Daoy (cell line): ENCODE measurements at places on chromosomes 2 and 18. TPM values are rescaled to one million over a fixed set of nuclear protein-coding genes. Genes with fewer than 3 reads are reported as not detected.

The SALL3 gene
- total RNA-seq: 2.8 and 4.1 TPM in 2 replicates

The DCAF17 gene
- 10.7 and 15.4 TPM in 2 replicates for total RNA-seq

The EML6 gene
- total RNA-seq: 1.0 and 2.1 TPM in 2 replicates

The RAB3GAP1 gene
- 33.7 and 39.9 TPM in 2 replicates for total RNA-seq

The CACNB4 gene
- 0.12 and 0.17 TPM in 2 replicates for total RNA-seq

The GPR17 gene
- not detected in 2 replicates for total RNA-seq

The IL1A gene
- total RNA-seq: 26.0 and 29.8 TPM in 2 replicates

The FBXO41 gene
- total RNA-seq: 0.98 and 1.3 TPM in 2 replicates

The IL1RL1 gene
- not detected in 2 replicates for total RNA-seq

The TNFRSF11A gene
- 2.9 and 3.5 TPM in 2 replicates for total RNA-seq

The ARHGAP15 gene
- 0.51 and 1.4 TPM in 2 replicates for total RNA-seq

The VPS4B gene
- total RNA-seq: 36.9 and 42.8 TPM in 2 replicates

The PSMA8 gene
- not detected in 2 replicates for total RNA-seq

The VWC2L gene
- total RNA-seq: not detected in 2 replicates

The KLHL14 gene
- total RNA-seq: 0.34 TPM in 1 of 2 replicates, not detected in the other

The ABCG5 gene
- total RNA-seq: not detected in 2 replicates

The LIMS3 gene
- 0.42 and 0.86 TPM in 2 replicates for total RNA-seq

The SH3RF3 gene
- total RNA-seq: 3.0 and 3.3 TPM in 2 replicates

The FAM117B gene
- 1.4 and 2.1 TPM in 2 replicates for total RNA-seq

The SERPINB4 gene
- total RNA-seq: not detected in 2 replicates

The VWA3B gene
- total RNA-seq: 0.77 TPM in 1 of 2 replicates, not detected in the other

The FNDC4 gene
- total RNA-seq: 1.9 and 3.7 TPM in 2 replicates

The RNF125 gene
- 0.18 and 0.57 TPM in 2 replicates for total RNA-seq

The SRD5A2 gene
- not detected in 2 replicates for total RNA-seq

The GAL3ST2 gene
- not detected in 2 replicates for total RNA-seq

The DOK6 gene
- total RNA-seq: 0.06 TPM in 1 of 2 replicates, not detected in the other

The DNAJC5G gene
- total RNA-seq: not detected in 2 replicates

The REG1B gene
- total RNA-seq: not detected in 2 replicates

The CAPN14 gene
- 0.11 TPM in 1 of 2 replicates, not detected in the other for total RNA-seq
